Osteoblast (primary cell): ENCODE measurements at places on chromosomes 16 and 17. TPM values are rescaled to one million over a fixed set of nuclear protein-coding genes. Genes with fewer than 3 reads are reported as not detected.

ACE gene
- 10.1 and 17.7 TPM in 2 replicates for total RNA-seq

MFAP4 gene
- 3.6 and 3.8 TPM in 2 replicates for total RNA-seq

LYZL6 gene
- not detected in 2 replicates for total RNA-seq

MT1E gene
- 105 and 119 TPM in 2 replicates for total RNA-seq

- peak; percentile 81 for DNase-seq
These were observed 1.7 kb upstream of the GJD3 start for GRCh38 chr17:40366076-40366860.

- peak; percentile 92 for DNase-seq
These were observed 17.6 kb downstream of the HIGD1B start for GRCh38 chr17:44865231-44865660.

- DNase-seq = peak; percentile 48
These were observed 21.8 kb upstream of the KIF19 start for GRCh38 chr17:74304184-74304583.

GRCh38 chr17:48600244-48601098 lies 4.3 kb downstream of the HOXB6 start:
- DNase-seq = no peak
